ENCODE measurements at places on chromosomes 7 and 10.

DNA sequence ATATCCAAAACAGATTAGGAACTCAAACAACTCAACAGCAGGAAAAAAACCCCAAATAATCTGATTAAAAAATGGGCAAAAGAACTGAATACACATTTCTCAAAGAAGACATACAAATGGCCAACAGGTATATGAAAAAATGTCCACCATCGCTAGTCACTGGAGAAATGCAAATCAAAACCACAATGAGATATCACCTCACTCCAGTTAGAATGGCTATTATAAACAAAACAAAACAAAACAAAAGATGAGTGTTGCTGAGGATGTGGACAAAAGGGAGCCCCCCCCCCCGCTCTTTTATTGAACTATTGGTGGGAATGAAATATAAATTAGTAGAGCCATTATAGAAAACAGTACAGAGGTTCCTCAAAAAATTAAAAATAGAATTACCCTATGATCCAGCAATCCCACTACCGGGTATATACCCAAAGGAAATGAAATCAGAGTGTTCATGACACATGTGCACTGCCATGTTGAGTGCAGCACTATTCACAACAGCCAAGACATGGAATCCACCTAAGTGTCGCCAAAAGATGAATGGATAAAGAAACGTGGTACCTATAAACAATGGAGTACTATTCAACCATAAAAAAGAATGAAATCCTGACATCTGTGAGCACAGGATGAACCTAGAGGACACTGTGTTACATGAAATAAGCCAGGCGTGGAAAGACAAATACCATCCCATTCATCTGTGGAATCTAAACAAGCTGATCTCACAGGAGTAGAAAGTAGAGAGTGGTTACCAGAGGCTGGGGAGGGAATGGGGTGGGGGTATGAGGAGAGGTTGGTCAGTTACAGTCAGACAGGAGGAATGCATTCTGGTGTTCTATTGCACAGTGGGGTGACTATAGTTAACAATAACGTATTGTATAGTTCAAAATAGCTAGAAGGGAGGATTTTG is 78.1 kb upstream of the RHEB start:
- DNase-seq, result peak; percentile 51

GRCh38 chr7:36048902-36049240 is 104.2 kb upstream of the EEPD1 start:
- no peak for DNase-seq

GRCh38 chr7:73382934-73383503 is 50.6 kb upstream of the FZD9 start:
- no peak for DNase-seq

GRCh38 chr10:128160297-128160711 is 34.1 kb upstream of the MKI67 start:
- DNase-seq, result no peak

- peak; percentile 71 for DNase-seq
Measured at GRCh38 chr7:128791121-128791971, at the start of gene CCDC136. CCDC136 (plus strand) TSS chr7:128791968; CDS start chr7:128792412, 444 bp downstream.

DNA sequence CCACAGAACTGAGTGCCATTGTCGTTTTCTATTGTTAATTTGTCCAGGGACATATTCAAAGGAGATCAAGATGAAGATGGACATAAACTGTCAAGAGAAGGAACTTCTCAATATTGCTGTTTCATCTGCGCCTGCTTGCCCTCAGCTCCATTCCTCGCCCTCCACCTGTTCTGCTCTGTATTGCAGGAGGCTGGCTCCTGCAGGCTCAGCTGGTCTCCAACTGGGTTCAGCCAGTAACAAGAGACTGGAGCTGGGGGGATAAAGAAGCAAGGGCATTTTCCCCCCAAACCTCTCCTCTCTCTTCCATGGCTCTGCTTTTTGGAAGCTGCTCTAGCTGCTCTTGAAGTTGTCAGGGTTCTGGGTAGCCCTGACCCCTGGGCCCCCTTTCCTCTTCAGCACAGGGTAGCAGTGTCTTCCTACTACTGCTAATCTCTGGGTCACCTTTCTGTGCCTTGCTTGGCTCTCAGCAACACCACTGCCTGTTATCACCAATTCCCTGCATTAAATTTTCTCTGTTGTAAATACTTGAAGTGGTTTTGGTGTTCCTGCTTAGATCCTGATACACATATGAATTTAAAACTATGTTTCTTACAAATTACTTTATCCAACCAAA is 149.0 kb upstream of the FGFR2 start:
- no peak for DNase-seq

DNA sequence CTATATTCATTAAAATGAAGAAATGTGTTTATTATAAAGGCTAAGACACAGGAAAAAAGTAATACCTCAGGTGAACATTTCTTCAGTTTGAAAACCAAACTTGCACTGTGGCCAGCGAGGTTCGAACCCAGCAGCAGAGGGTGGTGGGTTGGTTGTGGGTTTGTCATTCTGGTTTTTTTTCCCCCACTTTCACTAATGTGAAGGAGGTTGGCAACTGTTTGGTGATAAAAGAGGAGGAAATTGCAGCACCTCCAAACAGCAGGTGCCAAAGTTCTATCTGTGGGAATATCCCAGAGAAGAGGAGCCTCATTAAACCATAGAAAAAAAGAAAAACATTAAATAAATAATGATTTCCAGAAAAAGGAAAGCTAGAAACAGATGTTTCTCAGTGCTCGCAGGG is 36.6 kb upstream of the YAE1 start:
- DNase-seq, result no peak

- DNase-seq, result peak; percentile 56
Measured at GRCh38 chr7:14446829-14447228, 455.7 kb downstream of the DGKB start.

DNA sequence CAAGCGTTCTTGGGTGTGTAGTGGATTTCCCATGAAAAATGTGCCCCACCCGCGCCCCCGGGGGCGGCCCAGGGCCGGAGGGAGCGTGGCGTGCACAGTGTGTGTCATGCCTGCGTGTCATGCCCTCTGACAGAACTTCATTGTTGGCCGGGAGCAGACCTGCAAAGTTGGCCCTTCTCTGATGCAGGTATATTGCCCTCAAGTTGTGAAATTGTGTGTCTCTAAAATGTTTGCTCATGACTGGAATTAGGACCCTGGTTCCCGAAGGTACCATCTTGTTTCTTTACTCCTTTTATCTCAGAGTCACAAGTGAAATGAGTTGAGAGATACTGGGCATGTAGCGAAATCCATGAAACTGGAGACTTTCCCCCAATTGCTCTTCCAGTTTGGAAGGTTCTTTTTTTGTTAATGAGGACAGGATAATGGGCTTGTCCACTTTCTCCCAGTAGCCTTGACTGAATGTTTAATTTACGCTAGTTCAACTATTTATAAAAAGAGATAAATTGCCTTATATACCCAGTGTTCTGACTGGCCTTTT is 26.2 kb downstream of the ADK start:
- DNase-seq, result peak; percentile 56

DNA sequence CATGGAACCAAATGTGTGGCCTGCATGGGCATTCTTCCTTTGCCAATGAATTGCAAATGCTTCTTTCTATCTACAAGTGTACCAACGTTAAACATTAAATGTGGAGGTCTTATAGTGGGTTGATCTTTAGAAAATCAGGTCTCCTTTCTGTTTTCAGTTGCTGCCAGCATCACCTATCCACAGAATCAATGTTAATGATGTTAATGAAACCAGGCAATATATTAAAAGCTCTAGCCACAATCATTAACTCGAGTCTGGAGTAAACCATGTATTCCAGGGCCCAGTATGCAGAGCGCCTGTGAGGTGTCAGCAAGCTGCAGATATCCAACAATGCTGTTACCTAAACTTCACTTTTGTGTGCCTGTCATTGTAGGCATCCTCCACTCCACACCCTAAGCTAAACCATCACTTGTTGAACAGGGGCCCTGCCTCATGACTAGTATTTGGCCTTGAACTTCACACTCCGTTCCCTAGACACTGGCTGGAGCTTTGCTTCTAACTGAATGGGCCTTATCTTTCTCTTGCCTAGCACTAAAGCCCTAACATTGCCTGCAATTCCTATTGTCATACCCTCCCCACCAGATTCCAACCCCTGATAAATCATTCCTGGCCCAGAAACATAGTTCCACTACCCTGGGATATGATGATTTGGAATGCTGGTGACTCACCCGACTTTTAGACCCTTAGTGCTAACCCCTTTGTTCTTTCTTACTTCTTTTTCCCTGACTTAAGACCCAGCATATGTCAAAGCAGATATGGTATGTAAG is 24.3 kb upstream of the ITGB8 start:
- DNase-seq, result no peak

DNA sequence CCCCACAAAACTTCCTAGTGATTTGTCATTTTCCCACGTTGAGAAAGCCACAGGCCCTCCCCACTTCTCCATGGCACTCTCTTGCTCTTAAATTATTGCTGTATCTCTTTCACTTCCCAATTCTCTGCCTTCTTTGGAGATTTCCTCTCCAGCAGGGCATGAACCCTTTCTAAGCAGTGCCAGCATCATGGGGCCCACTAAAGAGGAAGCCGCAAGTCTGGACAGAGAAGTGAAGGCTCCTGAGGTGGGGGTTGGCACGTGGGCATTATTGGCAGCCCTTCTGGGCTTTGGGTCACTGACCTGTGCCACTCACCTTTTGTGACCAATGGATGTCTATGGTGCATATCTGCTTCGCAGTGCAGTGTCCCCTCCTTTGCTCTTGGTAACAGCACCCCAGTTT is 97.7 kb upstream of the TCF7L2 start:
- no peak for DNase-seq

DNA sequence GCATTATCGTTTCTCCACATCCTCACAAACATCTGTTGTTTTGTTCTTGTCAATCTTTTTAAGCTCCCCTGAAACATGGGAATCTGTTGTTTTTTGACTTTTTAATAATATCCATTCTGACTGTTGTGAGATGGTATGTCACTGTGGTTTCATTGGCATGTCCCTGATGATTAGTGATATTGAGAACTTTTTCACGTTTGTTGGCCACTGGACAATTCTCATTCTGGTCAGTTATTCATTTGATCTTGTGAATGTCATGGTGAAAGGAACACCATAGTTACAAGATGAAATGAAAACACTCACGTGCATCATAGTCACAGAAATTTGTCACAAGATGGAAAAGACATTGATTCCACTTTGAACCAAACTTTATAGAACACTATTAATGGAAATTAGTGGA is 20.5 kb upstream of the SGCE start:
- no peak for DNase-seq

DNA sequence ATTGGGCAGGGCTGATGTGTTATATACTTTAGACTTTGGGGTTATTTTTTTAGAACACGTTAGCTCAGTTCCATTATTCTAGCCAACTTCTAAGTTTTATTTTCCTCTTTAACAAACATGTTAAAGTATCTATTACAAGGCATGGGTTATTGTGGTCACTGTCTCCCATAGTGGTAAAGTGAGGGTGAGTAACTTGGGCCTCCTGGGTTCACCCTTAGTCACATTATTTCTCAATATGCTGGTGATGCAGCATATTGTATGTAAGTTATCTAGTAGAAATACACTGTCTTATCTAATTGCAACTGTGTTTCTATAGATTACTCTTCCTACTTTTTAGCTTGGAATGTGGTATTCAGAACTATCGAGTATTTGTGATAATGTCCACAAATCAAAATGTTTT is 65.9 kb downstream of the BBS9 start:
- no peak for DNase-seq

- DNase-seq, result no peak
Measured at GRCh38 chr7:127512663-127513062, 72.7 kb downstream of the GCC1 start.

- no peak for DNase-seq
Measured at GRCh38 chr7:77580762-77581350, 43.8 kb downstream of the PTPN12 start.

DNA sequence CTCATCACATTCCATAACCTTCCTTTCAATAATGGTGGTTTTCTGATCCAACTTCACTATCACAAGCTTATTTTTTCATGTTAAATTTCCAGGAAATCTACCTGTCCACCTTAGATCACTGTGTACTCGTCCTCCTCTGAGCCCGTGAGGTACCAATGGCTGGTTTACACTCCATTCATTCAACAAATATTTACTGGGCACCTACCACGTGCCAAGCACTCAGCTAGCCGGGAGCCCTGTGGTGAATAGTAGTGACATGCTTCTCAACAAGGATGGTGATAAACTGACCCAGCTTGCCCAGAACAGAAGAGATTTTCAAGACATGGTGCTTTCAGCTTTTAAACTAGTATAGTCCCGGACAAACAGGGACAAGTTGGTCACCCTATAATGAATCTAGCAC is 98.2 kb downstream of the FAM204A start:
- no peak for DNase-seq

GRCh38 chr7:44733708-44734481 is 14.8 kb upstream of the ZMIZ2 start:
- DNase-seq, result peak; percentile 44

DNA sequence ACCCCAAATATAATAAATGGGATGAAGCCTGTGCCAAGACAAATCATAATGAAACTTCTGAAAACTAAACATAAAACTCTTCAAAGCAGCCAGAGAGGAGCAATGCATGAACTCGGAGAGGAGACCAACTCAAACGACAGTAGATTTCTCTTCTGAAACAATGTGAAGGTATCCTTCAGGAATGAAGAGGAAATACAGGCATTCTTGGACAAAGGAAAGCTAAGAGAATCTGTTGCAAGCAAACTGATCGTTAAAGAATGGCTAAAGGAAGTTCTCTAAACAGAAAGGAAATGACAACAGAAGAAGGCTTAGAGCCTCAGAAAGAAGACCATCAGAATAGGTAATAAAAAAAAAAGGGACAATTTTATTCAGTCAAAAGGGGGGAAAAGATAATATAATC is 6.6 kb downstream of the GNA12 start:
- DNase-seq, result no peak

- DNase-seq, result no peak
Measured at GRCh38 chr7:116509982-116510579, 10.5 kb downstream of the CAV2 start.

- no peak for DNase-seq
Measured at GRCh38 chr7:52500841-52501240, 534.6 kb upstream of the POM121L12 start.

- peak; percentile 92 for DNase-seq
Measured at GRCh38 chr7:2477447-2478398, 1.5 kb upstream of the GRIFIN start.

GRCh38 chr7:16063221-16063620 is 358.1 kb downstream of the CRPPA start:
- DNase-seq, result no peak

DNA sequence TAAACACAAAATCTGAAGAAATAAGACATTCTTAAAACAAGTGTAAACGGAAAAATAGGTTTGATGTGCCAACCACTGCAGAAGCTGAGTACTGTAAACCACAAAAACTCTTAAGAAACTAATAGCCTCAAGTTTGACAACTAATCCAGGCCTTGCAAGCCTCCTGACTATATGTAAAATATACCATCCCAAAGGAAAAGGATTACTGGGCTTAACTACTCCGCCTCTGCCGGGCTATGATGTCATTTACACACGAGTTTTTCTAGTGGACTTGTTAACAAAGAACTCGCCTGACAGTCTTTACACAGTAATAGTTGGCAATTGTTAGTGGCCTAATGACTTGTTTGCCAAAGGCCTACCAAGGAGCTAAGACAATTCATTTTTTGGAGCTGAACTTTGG is 2.1 kb downstream of the KIF5B start:
- no peak for DNase-seq

DNA sequence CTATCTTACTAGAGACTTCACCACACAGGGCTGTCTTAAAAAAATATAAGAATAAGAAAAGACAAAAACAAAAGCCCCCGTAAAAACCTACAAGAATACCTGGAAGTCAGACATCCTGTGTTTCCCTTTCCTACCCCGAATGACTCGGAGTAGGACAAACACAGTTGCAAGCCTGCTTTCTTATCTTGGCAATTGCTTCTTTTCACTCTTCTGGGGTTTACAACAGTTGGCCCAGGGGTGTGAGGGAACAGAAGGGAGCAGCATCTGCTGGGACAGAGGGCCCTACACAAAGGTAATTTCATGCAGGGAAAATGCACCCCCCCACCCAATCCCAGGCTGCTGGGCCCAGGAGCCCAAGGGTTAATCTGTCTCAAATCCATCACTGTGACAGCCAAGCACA is 220.6 kb downstream of the ARHGAP12 start:
- DNase-seq, result no peak
